Transverse colon (tissue), 4 donors: ENCODE measurements at places on chromosomes 7 and 10. TPM values are rescaled to one million over a fixed set of nuclear protein-coding genes. Genes with fewer than 3 reads are reported as not detected.

GRCh38 chr10:63286340-63286739 lies 153.2 kb downstream of the NRBF2 start:
- no peak for DNase-seq

CUBN gene
- total RNA-seq = 0.37 TPM

DNA sequence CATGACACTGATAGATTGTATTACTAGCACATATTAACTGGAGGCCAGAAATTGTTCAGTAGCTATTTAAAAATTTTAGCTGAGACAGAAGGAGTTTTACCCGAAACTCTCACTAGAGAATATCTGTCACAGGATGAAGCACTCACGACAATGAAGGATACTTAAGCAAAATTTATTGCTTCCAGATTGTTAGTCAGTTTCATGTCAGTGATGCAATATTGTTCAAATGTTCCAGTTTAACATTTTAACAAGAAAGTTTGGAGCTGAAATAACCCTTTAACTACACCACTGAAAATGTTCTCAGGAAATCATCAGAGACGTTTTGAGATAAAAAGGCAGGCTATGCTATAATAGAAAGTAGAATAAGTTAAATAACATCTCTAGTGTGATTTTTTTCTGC lies 15.0 kb upstream of the CADPS2 start:
- no peak for DNase-seq

TCAF2 gene
- 3.3 TPM for total RNA-seq

DNA sequence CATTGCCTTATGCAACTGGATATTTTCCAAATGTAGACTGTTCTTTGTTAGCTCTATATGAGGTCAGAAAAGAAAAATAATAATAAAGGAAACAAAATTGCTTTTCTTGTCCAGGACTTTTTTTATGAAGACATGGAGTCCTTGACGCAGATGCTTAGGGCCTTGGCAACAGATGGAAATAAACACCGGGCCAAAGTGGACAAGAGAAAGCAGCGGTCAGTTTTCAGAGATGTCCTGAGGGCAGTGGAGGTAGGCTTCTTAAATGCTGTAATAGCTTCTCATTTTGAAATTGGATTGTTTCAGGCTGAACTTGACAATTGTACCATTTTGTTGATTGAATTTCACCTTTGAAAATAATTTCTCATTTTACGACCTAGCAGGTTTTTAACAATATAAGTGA lies 12.9 kb upstream of the LSMEM1 start:
- no peak for DNase-seq
